KG1 (cell line): ENCODE measurements at places on chromosomes 12 and 14.

DNA sequence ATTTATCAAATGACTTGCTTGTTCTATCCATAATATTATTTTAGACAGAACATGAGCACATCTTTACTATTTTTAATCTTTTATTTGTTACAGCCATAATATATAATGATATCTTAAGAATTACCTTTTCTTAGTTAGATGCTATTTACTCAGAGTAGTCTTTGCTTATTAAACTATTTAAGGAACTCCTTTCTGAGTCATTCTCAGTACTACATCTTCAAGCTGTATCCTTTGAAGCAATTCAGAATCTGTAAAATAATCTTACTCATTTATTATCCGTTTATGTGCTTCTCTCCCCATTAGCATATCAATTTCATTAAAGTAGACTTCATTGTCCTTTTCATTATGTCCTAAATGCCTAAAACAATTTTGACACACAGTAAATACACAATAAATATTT lies 240.4 kb upstream of the FAR2 start:
- no peak for DNase-seq

DNA sequence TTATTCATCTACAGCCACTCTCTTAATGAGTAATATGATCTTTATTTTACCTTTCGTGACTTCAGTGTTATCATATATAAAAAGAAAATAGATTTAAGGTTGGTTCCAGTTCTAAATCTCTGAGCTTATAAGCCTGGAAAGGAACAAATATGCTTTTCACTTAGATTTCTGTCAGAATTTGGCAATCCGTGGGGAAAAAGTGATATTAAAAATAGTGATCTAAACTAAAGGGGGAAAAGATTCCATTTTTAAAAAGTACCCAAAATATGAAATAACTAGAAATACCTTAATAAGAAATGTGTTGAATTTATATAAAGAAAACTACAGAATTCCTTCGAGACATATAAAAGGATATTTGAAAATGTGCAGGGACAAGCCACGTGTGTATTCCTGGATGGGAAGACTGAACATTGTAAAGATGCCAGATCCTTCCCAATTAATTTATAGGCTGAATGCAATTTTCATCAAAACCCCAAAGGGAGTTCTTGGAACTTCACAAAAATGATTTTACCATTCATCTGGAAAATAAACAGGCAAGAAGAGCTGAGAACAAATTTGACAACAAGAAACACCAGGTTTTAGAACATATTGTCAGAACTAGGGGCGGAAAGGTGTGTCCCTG lies 142.5 kb downstream of the EFCAB11 start:
- no peak for DNase-seq

DNA sequence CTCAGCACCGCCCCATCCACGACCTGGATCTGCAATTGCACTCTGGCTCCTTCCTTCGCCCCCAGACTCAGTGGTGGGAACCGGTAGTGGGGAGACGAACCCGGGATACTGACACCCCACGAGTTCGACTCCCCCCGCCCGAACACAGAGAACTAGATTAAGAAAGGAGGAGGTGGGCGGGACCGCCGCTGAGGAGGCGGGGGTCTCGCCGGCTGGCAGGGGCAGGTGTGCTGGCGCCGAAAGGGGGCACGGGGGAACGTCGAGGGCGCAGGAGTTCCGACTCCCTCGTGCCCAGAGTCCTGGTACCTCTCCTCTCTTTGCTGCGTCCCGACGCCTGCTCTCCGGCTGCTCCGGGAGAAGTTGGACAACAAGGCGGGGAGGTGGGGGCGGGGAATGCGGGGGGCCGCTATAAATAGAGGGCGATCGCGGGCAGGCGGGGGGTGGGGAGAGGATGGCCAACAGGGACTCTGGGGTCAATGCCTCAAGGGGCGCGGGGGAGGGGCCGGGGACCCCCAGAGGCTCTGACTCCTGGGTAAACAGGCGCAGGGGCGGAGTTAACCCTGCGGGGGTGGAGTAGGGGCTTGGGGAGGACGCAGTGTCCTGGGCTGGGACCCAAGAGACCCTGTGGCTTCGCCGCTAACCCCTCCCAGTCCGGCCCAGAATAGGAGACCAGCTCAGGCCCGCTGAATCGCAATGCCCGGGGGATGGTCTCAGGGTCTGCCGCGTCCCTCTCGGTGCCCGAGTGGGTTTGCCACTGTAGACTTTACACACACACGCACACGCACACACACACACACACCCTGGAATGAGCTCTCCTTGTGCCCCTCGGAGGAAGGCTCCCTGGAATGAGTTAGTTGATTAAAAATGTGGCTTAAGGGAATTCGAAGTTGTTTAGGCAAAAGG lies 761 bp upstream of the NDRG2 start:
- DNase-seq: no peak

- DNase-seq: no peak
These were observed 22.1 kb downstream of the OAS2 start for GRCh38 chr12:113000433-113000832.

DNA sequence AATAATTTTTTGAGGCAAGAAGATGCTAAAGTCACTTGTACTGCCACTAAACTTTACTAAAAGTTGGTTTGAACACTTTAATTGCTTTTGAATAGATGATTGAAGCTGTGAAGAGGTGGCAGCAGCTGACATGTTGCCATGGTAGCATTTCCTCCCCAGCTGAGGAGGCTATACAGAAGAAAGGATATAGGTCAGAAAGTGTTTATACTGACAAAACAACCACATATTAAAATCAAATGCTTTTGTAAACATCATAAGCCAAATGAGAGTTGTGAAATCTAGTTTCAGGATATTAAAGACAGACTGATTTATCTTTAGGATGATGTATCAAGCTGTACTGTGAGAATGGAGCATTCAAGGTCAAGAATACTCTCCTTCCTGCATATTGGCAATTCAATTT lies 41.7 kb downstream of the TSPAN19 start:
- DNase-seq: no peak
